ENCODE measurements at places on chromosomes 11 and 22. TPM values are rescaled to one million over a fixed set of nuclear protein-coding genes. Genes with fewer than 3 reads are reported as not detected.

- H3K36me3 ChIP-seq, result no peaks in the 10 kb centered on the region
- peak; percentile 39 for DNase-seq
- H3K27ac ChIP-seq, result no peak overlapping the region
- H3K27me3 ChIP-seq, result no peaks in the 10 kb centered on the region
These were observed 35.7 kb downstream of the LRRC32 start for GRCh38 chr11:76634886-76635285.

DNA sequence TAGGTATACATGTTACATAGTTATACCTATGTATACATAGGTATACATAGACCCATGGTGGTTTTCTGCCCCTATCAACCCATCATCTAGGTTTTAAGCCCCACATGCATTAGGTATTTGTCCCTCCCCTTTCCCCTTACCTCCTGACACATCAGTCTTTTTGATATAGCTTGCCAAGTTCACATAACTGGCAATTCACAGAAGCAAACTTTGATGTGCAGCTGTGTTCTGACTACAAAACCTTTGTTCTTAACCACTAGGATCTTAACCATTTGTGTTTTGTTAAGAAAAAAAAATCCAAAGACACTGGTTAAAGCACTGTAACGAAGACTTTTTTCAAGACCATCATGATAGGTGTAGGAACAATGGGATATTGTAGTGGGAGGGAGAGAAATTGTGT lies 42.9 kb upstream of the SLC5A1 start:
- H3K27me3 ChIP-seq, result no peaks in the 10 kb centered on the region
- no peaks in the 10 kb centered on the region for H3K4me1 ChIP-seq
- no peak overlapping the region for H3K4me3 ChIP-seq
- H3K27ac ChIP-seq, result no peak overlapping the region
- DNase-seq, result no peak

LRFN4 gene
- 4.6 TPM for total RNA-seq

THOC5 gene
- 62.4 TPM for total RNA-seq

DNA sequence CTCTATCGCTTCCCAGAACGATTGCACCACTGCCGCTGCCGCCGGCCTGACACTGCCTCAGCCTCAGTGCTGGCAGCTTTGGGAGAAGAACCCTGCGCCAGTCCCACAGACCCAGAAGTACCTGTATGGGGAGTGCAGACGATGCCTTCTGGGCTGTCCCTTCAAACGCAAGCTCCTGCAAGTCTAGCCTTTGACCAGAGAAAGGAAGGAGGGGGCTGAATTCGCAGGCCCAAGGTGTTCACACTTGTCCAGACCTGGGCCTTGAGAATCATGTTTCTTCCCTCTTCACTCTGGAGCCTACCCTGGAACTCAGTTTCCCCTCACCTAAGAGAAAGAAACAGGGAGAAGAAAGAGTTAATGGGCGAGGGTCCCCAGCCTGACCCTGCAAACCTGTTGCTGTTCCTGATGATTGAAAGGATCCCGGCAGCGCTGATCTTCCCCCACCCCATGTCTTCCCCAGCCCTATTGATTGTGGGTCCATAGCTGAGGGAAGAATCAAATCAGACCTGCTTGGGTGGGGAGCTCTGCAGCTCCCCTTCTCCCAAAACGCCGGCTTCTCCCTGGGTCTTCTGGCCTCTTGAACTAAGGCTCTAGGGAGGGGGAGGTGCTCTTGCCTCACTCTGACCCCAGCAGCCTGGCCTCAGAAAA lies 786 bp upstream of the MCAM start:
- peaks cover 1% of the 10 kb centered on the region for H3K36me3 ChIP-seq
- no peaks in the 10 kb centered on the region for H3K27me3 ChIP-seq
- peak overlapping the region; percentile 90 for H3K4me3 ChIP-seq
- DNase-seq, result no peak

DNA sequence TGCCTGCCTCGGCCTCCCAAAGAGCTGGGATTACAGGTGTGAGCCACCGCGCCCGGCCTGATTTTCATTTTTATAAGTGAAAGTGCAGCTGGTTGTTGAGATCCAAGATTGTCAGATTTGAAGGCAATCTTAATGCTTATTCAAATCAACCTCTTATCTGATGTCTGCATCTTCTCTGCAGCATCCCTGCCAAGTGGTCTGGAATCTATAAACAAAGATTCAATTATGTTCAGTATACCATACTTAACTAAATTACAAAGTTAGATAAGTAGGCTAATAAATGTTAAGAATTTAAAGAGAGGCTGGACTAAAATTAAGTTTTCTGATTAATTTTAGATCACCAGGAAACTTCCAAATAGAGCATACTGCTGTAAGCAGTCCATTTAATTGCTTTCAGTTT lies 53.8 kb downstream of the POLD3 start:
- no peak for DNase-seq
- H3K27me3 ChIP-seq, result no peaks in the 10 kb centered on the region
- no peaks in the 10 kb centered on the region for H3K4me1 ChIP-seq
- H3K36me3 ChIP-seq, result no peaks in the 10 kb centered on the region
- no peak overlapping the region for H3K4me3 ChIP-seq

GRCh38 chr11:82577246-82577645 lies 156.4 kb downstream of the FAM181B start:
- no peaks in the 10 kb centered on the region for H3K36me3 ChIP-seq
- no peaks in the 10 kb centered on the region for H3K4me1 ChIP-seq
- H3K27ac ChIP-seq, result no peak overlapping the region
- no peak overlapping the region for H3K4me3 ChIP-seq
- no peak for DNase-seq
- H3K27me3 ChIP-seq, result no peaks in the 10 kb centered on the region

DNA sequence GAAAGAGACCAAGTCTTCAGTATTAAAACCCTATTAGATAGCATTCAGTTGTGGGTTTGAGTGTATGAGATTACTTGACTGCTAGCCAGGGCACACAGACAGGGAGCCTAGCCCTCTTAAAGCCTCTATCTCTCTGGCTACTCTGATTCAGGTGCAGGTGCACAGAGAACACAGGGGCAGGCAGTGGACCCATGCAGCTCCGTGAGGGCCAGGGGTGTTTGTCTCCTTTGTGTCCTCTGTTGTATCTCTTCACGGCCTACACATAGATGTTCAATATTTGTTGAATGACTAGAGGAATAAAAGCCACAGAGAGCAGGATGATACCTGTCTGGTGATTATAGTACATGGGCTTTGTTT lies 21.5 kb upstream of the AIFM3 start:
- no peaks in the 10 kb centered on the region for H3K27me3 ChIP-seq
- no peaks in the 10 kb centered on the region for H3K36me3 ChIP-seq
- no peak for DNase-seq
- H3K4me1 ChIP-seq, result peaks cover 36% of the 10 kb centered on the region
- no peak overlapping the region for H3K4me3 ChIP-seq

EXPH5 gene
- total RNA-seq, result 0.49 TPM

DNA sequence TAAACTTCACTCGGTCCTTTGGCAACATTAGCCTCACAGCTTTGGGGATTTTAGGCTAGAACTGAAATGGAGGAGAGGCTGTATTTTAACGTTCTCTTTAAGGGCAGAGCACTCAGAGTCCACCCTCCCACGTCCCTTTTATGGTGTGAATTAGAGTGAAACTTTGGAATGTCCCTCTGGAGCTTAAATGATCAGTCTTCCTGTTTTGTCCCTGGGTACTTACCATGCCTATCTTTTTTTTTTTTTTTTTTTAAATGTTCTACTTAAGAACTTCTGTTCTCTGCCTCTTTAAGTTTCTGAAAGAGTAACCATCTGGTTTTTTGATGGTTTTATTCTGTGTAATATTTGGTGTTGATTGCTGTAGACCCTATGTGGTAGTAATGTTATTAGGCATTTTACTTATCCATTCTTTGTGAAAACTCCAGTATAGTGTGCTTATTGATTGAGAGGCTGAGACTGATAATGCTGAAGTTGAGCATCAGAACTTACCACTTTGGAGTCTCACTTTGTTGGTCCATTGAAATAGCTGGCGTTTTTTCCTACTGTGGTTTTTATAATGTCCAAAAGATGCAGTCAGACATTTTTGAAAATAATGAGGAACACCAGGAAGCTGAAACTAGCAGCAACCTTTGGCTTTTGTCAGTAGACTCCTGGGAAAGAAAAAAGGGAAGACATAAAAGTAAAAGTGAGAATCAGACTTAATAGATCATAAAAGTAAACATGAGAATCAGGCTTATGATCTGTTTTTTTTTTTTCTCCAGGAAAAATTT lies 11.6 kb downstream of the UVRAG start:
- no peak overlapping the region for H3K4me3 ChIP-seq

- no peak for DNase-seq
- no peaks in the 10 kb centered on the region for H3K4me1 ChIP-seq
- no peak overlapping the region for H3K27ac ChIP-seq
- no peaks in the 10 kb centered on the region for H3K27me3 ChIP-seq
These were observed 369.3 kb downstream of the DLG2 start for GRCh38 chr11:85257837-85258236.

Data from sigmoid colon (tissue), 7 donors.